ENCODE measurements at places on chromosomes 12 and 14.

DNA sequence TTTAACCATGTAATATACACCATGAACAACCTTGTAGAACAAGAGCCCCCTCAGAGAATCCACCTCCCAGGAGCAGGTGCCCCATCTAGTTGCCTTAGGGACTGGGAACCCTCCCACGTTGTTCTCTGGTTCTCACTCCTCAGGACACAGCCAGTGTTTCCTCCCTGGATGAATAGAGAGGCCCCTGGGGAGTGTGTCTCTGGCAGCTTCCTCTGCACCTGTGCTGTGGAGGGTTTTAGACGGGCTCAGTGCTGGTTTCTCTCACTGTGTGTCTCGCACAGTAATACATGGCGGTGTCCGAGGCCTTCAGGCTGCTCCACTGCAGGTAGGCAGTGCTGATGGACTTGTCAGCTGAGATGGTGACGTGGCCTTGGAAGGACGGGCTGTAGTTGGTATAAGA, 581.3 kb downstream of the TMEM121 start:
- DNase-seq = no peak

GRCh38 chr12:24839268-24839791, 109.6 kb downstream of the BCAT1 start:
- DNase-seq = no peak

GRCh38 chr12:102675672-102676071, 195.3 kb upstream of the IGF1 start:
- no peak for DNase-seq

DNA sequence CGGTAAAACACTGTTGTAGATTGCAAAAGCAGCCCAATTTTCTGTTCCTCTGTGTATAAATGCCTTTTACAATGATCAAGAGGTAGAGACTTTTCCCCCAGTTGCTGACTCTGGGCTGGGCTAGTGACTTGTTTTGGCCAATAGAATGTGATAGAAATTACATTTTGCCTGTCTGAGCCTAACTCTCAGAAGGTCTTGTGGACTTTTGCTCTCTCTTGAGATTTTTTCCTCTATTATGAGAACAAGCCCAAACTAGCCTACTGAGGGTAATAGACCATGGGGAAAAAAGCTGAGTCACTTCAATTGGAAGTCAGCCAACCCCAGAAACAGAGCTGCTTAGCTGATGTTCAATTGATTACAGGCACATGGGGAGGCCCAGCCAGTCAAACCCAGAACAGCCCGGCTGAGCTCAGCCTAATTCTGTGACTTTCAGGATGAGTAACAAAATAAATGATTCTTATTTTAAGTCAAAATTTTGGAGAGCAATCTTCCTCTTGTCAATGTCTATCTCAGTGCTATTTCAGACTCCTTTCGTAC, 61.4 kb downstream of the MYF5 start:
- peak; percentile 31 for DNase-seq

DNA sequence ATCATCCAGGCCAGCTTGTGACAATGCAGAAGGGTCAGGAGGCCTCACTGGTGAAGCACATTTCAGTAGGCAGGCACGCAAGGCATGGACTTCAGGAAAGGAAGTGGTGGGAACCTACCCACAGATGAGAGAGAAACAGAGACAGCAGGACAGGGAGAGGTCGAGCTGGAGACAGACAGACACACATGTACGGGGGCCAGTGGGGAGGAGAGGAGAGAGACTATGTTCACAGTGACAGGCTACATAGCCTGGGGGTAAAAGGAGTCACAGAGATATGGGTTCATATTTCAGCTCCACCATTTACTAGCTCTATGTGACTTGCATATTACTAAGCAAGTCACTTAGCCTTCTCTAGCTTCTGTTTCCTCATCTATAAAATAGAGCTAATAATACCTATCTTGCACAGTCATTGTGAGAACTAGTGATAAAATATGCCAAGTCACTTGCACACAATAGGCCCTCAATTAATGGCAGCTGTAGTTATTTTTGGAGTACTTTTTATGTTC, 91.1 kb upstream of the FUT8 start:
- DNase-seq = peak; percentile 45

GRCh38 chr14:104135904-104136471, 2.4 kb upstream of the KIF26A start:
- DNase-seq = no peak
